ENCODE measurements at places on chromosomes 11 and 22.

DNA sequence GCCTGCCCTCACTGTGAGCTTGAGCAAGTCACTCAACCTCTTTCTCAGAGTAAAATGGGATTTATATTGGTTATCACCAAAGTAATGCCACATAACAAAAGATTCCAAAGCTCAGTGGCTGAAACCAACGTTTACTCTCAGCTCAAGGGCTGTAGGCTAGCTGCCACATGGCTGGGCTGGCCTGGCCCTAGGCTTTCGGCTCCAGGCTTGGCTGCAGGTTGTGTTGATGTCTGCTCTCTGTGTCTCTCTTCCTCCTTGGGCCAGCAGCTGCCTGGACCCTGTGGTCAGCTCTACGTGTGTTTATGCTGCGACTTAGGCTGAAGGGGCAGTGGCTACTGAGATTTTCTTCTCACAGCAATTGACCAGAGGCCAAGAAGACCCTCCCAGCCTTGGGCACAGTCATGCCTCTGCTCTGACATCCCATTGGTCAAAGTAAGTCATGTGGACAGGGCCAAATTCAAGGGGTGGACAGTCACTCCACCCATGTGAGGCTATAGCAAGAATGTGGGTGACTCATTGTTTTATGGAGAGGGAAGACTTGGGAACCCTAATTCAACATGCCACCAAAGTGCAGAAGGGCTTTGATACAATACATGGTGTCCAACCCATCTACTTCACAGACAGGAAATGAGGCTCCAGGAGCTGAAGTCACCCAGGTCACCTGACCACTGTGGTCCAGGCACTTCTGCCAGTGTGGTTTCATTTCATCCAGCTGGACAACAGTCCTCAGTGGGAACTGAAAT lies 90.6 kb downstream of the TSPAN18 start:
- no peak for DNase-seq

- no peak for DNase-seq
Observed at GRCh38 chr11:61333550-61334433, 764 bp downstream of the TKFC start.

DNA sequence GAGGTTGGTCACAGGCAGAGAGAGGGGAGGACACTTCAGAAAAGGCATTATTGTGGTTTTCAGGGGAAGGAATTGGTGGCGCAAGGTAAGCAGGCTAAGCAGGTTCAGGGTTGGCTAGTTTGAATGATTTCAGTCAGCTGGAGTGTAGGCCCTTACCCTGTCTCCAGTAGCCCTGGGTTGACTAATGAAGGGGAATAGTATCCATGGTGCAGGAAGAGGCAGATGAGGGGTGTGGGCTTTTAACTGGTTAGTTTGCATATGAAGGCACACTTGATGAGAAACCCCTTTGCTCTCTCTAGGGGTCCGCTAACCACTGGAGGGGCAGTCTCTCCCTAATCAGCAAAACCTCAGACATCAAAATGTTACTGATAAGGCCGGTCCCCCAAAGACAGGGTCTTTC lies 249.7 kb downstream of the AASDHPPT start:
- DNase-seq = no peak

GRCh38 chr11:206002-206384 lies 1.2 kb downstream of the BET1L start:
- DNase-seq = no peak

- no peak for DNase-seq
Observed at GRCh38 chr22:20025401-20026203, 4.7 kb downstream of the TANGO2 start.

GRCh38 chr11:74055938-74056337 lies 47.1 kb upstream of the UCP3 start:
- DNase-seq = no peak

- no peak for DNase-seq
Observed at GRCh38 chr11:72541257-72541974, 107.1 kb upstream of the CLPB start.
